ENCODE measurements at places on chromosomes 7 and 10. TPM values are rescaled to one million over a fixed set of nuclear protein-coding genes. Genes with fewer than 3 reads are reported as not detected.

The BMPER gene
- total RNA-seq: not detected

The NUTM2A gene
- total RNA-seq: 0.07 TPM

- H3K27me3 ChIP-seq: peaks cover 3% of the 10 kb centered on the region
- no peak overlapping the region for H3K27ac ChIP-seq
- no peak for DNase-seq
- no peak overlapping the region for H3K4me3 ChIP-seq
- H3K36me3 ChIP-seq: no peaks in the 10 kb centered on the region
These were observed 15.1 kb downstream of the CACNB2 start for GRCh38 chr10:18155321-18155720.

The LIPA gene
- total RNA-seq: 17.2 TPM

DNA sequence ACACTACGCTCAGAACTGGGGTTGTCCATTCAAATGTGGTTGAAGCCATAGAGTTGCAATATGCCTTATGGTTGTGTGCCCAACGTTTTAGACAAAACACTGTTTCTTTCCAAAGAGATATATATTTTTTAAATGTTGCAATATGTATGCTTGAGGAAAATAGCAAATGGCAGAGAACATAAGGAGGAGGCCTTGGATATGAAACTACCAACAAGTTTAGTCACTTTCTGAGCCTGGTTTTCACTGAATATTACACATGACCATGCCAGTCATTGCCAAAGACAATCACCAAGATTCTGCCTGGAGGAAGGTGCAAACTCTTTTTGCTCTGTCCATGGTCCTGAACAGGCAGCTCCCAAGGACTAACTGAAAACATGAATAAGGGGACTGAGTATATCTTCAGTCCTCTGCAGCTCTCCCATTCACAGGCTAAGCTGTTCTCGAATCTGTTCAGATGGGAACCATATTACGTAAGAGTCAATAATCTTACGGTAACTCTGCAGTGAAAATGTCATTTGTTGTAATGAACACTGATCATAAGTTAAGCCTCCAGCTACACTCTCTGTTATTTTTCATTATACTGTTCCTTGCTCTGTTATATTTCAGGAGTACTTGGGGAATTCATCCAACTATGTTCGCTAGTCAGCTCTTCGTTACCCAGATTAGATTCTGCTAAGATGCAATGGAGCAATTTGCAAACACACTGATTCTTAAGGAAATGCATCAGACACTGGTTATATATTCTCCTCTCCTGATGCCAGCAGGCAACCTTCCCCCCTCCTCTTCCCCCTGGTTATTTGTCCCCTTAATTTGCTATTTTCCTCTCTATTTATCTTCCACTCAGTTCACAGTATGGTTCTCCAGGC is 90.7 kb upstream of the C1QL3 start:
- H3K27ac ChIP-seq: no peak overlapping the region
- H3K4me1 ChIP-seq: no peaks in the 10 kb centered on the region
- H3K4me3 ChIP-seq: no peak overlapping the region
- peak; percentile 49 for DNase-seq

DNA sequence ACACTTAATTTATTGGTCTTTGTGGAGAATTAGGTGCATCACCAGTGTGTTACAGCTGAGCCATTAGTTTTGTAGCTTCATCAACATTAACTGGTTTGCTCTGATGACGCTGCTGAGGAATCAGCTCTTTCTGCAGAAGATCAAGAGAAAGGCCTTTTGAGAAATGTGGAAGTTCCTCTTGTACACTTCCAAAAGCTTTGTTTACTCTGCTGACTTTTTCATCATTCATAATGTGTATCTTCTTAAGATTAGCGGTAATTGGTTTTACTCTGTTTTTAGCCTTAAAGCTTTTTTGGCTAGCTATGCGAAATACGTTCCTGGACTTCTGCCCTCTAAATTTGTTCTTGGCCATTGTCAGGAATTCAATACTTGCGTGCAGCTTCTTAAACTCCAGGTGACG is 8.2 kb upstream of the PHYH start:
- no peak overlapping the region for H3K4me3 ChIP-seq
- no peak for DNase-seq
- peaks cover 5% of the 10 kb centered on the region for H3K36me3 ChIP-seq
- no peak overlapping the region for H3K27ac ChIP-seq
- no peaks in the 10 kb centered on the region for H3K27me3 ChIP-seq

DNA sequence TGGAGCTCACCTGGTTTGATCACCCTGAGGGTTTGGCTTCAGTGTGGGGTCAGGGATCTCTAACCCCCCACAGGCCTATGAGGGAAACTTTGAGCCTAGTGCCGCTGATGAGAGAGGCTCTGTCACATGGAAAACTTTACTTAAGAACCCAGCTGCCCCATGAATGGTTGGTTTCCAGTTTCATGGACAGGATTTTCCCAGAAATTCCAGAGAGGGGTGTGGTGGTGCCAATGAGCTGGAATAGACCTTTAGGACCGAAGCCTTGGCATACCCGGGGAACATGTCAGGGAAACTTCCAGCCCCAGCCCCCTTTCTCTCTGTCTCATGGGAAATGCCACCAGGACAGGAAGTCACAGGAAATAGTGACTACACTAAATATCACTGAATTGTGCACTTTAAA is 36.9 kb downstream of the AKR1B1 start:
- H3K36me3 ChIP-seq: no peaks in the 10 kb centered on the region
- no peak for DNase-seq
- H3K4me3 ChIP-seq: no peak overlapping the region
- H3K4me1 ChIP-seq: no peaks in the 10 kb centered on the region

DNA sequence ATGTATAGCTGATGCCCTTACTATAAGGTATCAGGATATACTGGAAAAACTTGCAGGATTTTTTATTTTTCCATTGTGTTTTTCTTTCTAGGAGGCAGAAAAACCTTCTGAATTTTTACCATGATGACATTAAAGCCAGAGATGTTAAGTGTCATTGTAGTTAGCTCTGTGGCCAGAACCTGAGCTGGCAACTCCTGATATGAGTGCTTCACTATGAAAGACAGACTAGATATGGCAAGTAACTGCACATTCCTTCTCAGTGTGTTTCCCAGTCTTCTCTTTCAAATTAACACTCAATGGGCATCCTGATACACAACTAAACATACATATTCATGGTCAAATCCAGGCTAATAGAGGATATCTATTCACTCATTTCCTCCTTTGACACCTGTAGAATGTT is 166.2 kb downstream of the CTTNBP2 start:
- no peaks in the 10 kb centered on the region for H3K36me3 ChIP-seq
- H3K27me3 ChIP-seq: no peaks in the 10 kb centered on the region
- DNase-seq: no peak
- no peak overlapping the region for H3K4me3 ChIP-seq

DNA sequence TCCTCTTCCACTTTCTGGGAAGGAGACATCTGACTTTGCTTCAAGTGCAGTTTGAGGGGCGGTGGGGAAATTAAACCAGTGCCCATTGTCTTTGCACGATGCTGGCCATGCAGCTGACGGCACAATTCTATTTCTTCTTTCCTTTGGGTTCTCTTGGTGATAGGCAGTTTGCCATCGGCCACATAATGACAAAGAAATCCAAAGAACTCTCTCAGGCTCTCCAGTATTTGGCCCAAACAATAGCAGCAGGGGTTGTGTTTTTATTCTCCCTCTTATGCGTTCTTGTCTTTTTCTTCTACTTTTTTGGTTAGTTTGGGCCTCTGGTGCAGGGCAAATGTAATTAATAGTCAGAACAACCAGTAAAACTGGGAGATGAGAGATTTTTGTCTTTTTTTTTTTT is 147.0 kb downstream of the EMX2 start:
- H3K36me3 ChIP-seq: no peaks in the 10 kb centered on the region
- no peak for DNase-seq
- H3K4me3 ChIP-seq: no peak overlapping the region
- H3K27ac ChIP-seq: no peak overlapping the region
- H3K27me3 ChIP-seq: peaks cover 16% of the 10 kb centered on the region

The SH2D4B gene
- 0.05 TPM for total RNA-seq

DNA sequence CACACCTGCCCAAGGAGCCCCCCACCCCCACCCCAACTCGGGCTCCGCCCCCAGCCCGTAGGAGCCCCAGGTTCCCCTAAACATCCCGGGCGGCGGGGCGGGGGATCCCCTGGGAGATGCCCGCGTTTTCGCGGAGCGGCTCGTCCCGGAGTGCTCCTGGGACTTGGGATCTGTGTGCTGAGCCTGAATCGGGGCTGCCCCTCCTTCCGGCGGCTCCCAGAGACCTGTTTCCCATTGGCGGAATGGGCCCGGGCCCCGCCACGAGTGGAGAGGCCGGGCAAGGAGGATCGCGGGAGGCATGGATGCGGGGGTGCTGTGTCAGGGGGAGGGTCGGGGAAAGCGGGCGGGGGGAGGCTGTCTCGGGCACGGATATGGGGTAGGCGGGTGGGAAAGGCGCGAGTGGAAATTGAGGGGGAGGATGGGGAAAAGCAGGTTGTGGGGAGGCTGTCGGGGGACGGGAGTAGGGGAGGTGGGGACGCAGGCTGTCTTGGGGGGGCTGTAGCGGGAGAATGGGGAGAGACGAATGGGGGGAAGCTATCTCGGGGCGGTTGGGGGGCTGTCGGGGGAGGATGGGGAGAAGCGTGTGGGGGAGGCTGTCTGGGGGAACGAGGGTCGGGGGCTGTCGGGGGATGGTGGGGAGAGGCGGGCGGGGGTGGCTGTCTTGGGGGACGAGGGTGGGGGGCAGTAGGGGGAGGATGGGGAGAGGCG is 572 bp upstream of the BHLHA15 start:
- peaks cover 6% of the 10 kb centered on the region for H3K4me1 ChIP-seq
- no peak overlapping the region for H3K27ac ChIP-seq
- peak overlapping the region; percentile 24 for H3K4me3 ChIP-seq
- no peak for DNase-seq

DNA sequence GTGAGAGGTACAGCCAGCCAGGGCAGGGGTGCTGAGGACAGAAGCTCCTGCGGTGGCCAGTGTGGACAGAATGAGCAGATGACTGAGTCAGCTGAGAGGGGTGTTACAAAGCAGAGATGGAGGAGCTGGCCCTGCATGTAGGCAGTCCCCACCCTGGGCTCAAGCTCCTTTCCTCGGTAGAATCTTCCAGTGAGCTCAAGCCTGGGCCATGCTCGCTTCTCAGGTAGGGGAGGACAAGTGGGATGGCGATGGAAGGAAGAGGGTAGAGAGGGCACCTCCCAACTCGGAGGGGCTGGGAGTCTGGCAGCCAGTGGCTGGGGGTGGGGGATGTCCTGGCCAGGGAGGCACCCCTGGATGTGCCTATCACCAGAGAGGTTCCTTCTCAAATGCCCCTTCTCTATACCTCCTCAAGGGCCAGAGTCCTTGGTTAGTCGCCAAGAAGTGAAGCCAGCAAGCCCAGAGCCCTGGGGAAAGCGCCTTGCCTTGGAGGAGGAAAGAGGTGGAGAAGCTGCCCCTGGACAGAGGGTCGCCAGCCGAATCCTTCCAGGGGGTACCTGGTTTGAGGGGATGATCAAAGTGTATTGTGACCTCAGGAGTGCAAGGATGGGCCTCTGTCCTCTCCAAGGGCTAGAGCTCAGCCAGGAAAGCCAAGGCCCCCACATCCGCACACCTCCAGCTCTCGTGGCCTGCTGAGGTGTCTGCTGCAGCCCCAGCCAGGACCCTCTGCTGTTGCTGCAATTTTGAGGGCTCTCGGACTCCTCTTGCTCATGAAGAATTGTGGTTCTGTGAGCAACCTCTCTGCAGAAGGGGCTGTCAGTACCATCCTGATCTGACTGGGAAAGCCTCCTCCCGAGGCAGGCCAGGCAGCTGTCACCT is 88.6 kb upstream of the MACROH2A2 start:
- H3K27me3 ChIP-seq: peaks cover 3% of the 10 kb centered on the region
- H3K36me3 ChIP-seq: no peaks in the 10 kb centered on the region
- H3K27ac ChIP-seq: no peak overlapping the region

DNA sequence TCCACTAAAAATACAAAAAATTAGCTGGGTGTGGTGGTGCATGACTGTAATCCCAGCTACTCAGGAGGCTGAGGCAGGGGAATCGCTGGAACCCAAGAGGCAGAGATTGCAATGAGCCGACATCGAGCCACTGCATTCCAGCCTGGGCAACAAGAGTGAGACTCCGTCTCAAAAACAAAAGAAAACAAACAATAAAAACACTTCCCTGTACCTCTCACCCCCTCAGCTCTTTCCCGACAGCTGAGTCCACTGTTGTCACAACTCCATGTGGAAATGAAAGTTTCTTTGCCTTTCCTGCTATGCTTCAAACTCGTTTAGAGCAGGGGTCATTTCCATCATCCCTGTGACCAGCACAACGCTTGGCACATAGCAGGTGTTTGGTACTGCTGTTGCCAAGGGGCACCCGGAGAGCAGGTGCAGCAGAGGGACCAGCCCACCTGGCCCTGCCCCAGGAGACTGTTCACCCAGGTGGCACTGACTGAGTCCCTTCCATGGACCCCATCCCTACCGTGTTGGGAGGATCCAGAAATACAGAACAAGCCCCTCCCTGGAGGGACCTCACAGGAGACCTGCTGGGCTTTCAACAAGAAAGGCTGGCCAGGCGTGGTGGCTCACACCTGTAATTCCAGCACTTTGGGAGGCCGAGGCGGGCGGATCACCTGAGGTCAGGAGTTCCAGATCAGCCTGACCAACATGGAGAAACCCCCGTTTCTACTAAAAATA is 4.9 kb downstream of the TMEM130 start:
- no peak for DNase-seq
- no peak overlapping the region for H3K4me3 ChIP-seq
- H3K4me1 ChIP-seq: no peaks in the 10 kb centered on the region
- no peak overlapping the region for H3K27ac ChIP-seq

The THSD7A gene
- not detected for total RNA-seq

The ZNRF2 gene
- 10.4 TPM for total RNA-seq

- DNase-seq: peak; percentile 25
- peaks cover 41% of the 10 kb centered on the region for H3K27me3 ChIP-seq
- peaks cover 21% of the 10 kb centered on the region for H3K4me1 ChIP-seq
These were observed 324 bp upstream of the TET1 start for GRCh38 chr10:68559841-68560185.

The SGCE gene
- 0.83 TPM for total RNA-seq

DNA sequence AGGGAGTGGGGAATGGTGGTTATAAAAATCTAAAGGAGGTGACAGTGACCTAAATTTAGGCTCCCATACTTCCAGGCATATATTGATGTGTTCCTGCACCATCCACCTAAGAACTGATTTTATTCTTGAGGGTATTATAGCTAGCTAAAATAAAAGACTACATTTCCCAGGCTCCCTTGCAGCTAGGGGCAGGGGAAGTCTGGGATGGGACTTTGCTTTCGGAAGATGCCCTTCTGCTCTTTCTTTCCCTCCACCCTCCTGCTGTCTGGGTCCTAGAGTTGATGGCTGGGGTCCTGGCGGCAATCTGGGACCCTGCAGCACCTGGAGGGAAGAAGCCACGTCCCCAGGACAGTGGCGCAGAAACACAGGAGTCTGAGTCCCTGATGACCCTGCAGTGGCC is 53.8 kb upstream of the SAMD8 start:
- H3K36me3 ChIP-seq: no peaks in the 10 kb centered on the region
- DNase-seq: no peak
- no peaks in the 10 kb centered on the region for H3K4me1 ChIP-seq
- H3K27me3 ChIP-seq: no peaks in the 10 kb centered on the region
- no peak overlapping the region for H3K27ac ChIP-seq

- H3K27me3 ChIP-seq: no peaks in the 10 kb centered on the region
- H3K4me3 ChIP-seq: no peak overlapping the region
- no peak overlapping the region for H3K27ac ChIP-seq
- H3K4me1 ChIP-seq: no peaks in the 10 kb centered on the region
- no peaks in the 10 kb centered on the region for H3K36me3 ChIP-seq
- no peak for DNase-seq
These were observed 29.5 kb downstream of the LRRC17 start for GRCh38 chr7:102942181-102942866.

The COL17A1 gene
- not detected for total RNA-seq

GRCh38 chr7:41067576-41067975 is 635.3 kb downstream of the INHBA start:
- no peak for DNase-seq
- no peaks in the 10 kb centered on the region for H3K27me3 ChIP-seq
- H3K36me3 ChIP-seq: no peaks in the 10 kb centered on the region

Data from activated naive CD4-positive, alpha-beta T cell treated with anti-CD3 and anti-CD28 coated beads for 36 hours (primary cell).